ENCODE measurements at places on chromosomes 7 and 10.

- no peak for DNase-seq
Observed at GRCh38 chr7:22346383-22347107, 10.4 kb downstream of the RAPGEF5 start.

DNA sequence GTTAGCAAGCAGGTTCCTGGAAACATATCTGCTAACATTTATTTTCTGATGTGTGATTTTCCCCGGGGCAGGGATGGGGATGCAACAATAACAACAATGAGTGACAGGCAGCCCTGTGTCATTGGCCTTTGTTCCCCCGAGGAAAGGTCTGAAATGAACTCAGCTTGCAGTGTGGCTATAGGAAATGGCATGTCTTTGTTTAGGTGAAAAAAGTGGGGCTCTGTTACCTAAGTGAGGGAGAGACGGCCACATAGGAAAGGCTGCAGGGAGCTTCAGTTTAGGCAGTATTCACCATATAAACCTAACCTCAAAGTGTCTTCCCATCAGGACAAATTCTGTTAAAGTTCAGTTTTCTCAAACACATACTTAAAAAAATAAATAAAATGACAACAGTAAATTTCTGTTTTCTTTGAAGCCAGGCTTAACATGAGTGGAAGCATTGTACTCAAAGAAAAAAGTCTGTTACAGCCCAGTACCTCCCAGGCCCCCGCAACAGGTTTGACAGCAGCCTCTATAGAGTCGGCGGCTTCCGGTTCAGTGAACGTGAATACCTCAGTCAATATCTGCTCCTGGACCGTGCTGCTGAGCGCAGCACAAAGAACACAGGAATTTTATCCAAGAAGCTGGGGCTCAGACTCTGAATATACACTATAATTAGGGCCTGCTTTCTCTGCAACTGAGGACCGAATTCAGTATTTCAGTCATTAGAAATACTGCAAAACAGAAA is 168.3 kb downstream of the GLI3 start:
- no peak for DNase-seq

DNA sequence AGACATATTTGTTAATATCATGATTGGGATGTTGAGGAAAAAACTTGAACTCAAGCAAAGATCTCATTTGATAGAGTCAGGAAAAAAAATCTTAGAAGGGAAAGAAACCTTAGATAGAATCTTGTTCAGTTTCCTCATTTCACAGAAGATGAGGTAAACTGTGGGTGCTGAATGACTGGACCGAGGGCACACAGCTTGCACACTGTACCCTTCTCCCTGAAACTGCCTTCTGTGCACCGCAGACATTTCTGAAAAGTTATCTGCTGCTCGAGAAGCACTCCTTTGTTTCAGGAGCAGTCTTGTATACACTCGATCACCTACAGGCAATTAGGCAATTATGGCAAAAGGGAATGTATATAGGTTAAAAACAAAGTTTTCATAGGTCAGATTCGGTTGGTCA is 167.4 kb downstream of the SKAP2 start:
- no peak for DNase-seq

GRCh38 chr10:109892117-109892516 is 31.2 kb downstream of the XPNPEP1 start:
- no peak for DNase-seq

GRCh38 chr10:24239289-24240040 is 30.5 kb downstream of the KIAA1217 start:
- no peak for DNase-seq
